Stimulated activated CD4-positive, alpha-beta T cell treated with anti-CD3 and anti-CD28 coated beads, Interleukin-1b, Interleukin-23, amount 100 ng/mL, for 1 hour (primary cell): ENCODE measurements at places on chromosomes 16 and 17.

DNA sequence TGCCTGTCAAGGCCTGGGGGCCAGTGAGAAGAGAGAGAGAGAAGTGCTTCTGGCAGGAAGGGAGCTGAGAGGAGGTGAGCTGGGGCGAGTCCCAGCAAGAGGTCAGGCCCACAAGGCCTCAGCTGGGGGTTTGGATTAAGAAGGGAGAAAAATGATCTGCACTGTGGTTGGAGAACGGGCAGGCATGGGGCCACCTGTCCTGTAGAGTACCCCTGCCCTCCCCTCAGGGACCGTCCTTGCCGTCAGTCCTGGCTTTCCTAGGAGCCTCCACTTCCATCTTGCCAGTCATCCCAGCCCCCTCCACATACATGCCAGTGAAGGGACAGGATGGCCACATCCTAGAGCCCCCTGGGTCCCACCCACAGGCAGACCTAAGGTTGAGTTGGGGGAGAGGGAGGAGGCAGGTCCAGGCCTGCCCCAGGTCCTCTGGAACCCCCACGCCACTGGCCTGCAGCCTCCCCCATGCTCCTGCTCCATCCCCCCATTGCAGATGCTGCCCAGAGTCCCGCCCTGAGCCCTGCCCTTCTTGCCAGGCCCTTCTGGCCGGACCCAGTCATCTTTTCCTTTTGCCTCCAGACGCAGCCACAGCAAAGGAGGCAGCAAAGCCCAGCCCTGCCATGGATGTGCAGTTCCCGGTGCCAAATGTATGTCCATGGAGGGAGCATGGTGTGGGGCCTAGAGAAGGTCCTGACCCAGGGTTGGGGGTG is 18.9 kb downstream of the KATNB1 start:
- DNase-seq, result no peak

DNA sequence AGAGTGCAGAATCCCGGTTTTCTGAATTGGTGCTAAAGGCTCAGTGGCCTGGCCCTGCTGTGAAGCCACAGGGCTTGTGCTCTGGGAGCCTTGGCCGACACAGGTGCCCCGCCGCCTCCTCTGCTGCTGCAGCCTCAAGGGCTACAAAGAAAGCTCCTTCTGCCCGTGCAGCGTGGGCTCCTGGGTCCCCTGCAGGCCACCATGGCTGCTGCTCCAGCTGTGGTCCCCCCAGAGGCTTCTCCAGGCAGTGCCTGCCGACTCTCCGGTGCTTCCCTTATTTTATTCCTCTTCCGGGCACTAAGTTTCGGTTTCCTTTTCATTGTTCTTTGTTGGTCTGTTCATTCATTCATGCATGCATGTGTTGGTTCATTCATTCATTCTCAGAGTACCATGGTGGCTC is 53.1 kb downstream of the CMIP start:
- DNase-seq, result no peak

DNA sequence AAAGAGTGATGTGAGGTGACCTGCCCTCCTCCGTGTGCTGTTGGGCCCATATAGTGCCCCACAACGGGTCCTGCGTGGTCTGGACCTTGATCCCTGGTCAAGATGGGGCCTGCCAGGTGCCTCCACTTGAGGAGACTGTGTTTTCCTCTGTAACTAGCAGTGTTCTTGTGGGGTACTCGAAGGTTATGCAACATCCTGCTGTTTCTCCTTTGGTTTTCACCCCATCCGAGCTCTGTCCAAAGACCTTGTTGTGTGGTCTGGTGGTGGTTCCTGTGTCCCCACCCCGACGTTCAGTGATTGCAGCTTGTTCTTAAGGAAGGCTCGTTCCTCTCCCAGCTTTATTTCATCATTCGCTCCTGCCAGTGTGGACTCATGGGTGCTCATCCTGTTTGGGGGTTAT is 38.7 kb upstream of the ZNF750 start:
- DNase-seq, result no peak

DNA sequence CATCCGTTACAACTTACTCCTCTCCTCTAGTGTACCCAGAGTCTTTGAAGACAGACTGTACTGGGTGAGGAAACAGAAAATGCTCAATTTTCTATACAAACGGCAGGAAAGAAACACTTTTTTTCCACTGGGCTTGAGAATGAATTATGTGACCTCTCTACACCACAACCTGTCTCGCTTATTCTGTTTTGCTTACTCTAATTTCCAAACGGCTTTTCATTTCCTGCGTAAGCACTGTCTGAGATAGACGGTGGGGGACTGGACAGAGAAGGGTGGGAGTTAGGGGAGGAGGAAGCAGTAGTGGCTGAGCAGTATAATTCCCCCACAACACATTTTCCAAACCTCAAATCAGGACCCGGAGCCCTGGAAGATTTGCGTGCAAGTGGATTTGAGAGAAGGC is 191.4 kb upstream of the SDK2 start:
- no peak for DNase-seq

- no peak for DNase-seq
Measured at GRCh38 chr16:51410125-51410524, 259.1 kb upstream of the SALL1 start.

DNA sequence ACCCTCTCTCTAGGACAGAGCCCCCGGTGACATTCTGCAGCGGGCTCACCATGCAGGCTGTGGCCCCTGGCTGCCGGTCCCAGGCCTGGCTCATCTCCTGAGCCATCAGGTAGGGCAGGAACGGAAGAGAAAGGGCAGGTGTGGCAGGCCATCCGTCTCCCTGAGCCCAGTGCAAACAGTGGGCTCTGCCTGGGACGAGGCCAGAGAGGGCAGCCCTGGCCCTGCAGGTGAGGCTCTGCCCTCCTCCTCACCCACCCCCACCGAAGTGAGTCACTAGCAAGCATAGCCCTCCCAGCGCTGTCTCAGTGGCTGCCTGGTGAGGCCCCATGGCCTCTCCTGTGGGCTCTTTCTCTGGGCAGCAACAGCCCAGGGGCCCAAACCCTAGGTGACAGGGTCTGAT is 14.5 kb downstream of the OTOP3 start:
- no peak for DNase-seq

- DNase-seq, result no peak
Measured at GRCh38 chr17:4938688-4939545, 929 bp downstream of the SLC25A11 start.

GRCh38 chr17:78523934-78524655 is 53.1 kb downstream of the DNAH17 start:
- no peak for DNase-seq
